H9 (cell line): ENCODE measurements at places on chromosomes 5 and 9. TPM values are rescaled to one million over a fixed set of nuclear protein-coding genes. Genes with fewer than 3 reads are reported as not detected.
A peak's percentile ranks its signal among the peaks of the same experiment; 100 is the strongest.

The PCDHB10 gene
- 1.5 and 1.6 TPM in 2 replicates for total RNA-seq

The C1QTNF3 gene
- total RNA-seq, result 1.1 TPM in 2 replicates

The MED27 gene
- total RNA-seq, result 33.5 and 34.8 TPM in 2 replicates

The SUSD3 gene
- total RNA-seq, result 7.8 and 9.0 TPM in 2 replicates

DNA sequence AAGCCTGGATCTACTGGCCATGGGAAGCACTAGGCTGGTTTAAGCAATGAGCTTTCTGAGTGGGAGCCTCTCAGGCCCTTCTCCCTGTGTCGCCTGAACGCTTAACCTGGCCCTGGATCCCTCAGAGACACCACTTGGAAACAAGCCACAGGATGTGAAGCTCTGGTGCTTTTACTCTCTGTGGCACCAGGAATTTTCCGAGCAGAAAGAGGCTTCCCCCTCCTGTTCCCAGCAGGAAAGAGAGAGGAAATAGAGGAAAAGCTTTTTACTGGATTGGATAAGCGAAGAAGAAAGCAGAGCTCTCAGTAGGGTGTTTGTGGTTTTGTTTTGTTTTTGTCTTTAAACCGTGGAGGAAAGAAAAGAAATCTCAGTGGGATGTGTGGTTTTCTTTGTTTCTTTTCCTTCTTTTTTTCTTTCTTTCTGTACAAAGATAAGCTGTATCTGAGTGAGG lies 34.5 kb downstream of the COL15A1 start:
- no peak for DNase-seq

GRCh38 chr5:111072949-111073682 lies 1.6 kb downstream of the TSLP start:
- DNase-seq, result peak; percentile 84

- no peak for DNase-seq
These were observed 7.6 kb upstream of the ALDH1A1 start for GRCh38 chr9:72960446-72960845.

- DNase-seq, result no peak
These were observed 64.4 kb downstream of the SNX18 start for GRCh38 chr5:54581831-54582548.

DNA sequence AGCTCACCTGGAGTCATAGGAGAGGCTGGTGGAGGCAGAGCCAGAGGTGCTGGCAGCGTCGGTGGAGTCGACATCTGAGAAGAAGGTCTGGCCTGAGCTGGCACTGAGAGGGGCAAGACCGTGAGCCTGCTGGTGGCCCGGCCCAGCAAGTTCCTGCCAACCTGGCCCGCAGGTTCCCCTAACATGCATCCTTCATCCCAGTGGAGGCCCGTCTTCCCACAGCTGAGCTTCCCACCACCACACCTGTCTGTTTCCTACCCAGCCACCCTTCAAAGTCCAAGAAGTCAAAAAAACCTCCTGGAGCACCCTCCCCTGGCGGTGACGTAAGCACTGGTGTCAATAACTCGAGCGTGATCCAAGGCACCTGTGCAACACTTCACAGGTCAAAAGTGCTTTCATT lies 16.9 kb downstream of the PHF19 start:
- DNase-seq, result no peak

- DNase-seq, result no peak
These were observed 15.0 kb downstream of the TBC1D2 start for GRCh38 chr9:98240475-98240874.
